ENCODE measurements at places on chromosomes 2 and 18. TPM values are rescaled to one million over a fixed set of nuclear protein-coding genes. Genes with fewer than 3 reads are reported as not detected.
A peak's percentile ranks its signal among the peaks of the same experiment; 100 is the strongest.

LNPK gene
- polyA plus RNA-seq: 11.7 TPM

NPPC gene
- polyA plus RNA-seq: 1.8 TPM

FSIP2 gene
- 1.9 TPM for polyA plus RNA-seq

TLK1 gene
- polyA plus RNA-seq: 13.0 TPM

CDK5R2 gene
- polyA plus RNA-seq: not detected

MDH1B gene
- 0.35 TPM for polyA plus RNA-seq

ZEB2 gene
- polyA plus RNA-seq: 17.2 TPM

THOC1 gene
- polyA plus RNA-seq: 28.9 TPM

DNA sequence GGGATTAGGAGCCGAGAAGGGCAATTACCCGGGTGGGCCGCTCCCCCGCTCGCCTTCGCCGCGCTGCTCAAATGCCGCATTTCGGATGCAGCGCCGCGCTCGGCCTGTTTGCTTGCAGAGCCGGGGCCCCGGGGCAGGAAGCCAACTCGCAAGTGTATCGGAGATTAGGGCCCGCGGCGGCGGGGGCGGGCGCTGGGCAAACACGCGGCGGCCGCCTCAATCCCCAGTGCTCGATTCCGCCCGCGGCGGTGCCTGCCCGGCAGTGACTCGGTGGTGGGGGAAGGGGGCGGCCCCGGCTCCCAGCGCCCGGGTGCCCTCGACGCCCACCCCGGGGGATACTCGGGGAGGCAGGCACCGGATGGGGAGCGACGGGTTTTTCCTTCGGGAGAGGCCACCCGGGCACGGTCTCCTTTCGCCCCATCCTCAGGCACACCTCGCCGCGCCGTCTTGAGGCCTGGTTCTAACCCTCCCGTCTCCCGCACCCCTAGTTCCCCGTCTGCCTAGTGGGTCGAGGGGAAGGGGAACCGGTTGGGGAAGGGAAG lies 26.6 kb upstream of the NOTO start:
- DNase-seq: peak; percentile 83

- DNase-seq: no peak
Measured at GRCh38 chr2:138028538-138028937, 64.3 kb downstream of the HNMT start.

- no peak for DNase-seq
Measured at GRCh38 chr18:54330768-54331548, 26.7 kb downstream of the STARD6 start.

DNA sequence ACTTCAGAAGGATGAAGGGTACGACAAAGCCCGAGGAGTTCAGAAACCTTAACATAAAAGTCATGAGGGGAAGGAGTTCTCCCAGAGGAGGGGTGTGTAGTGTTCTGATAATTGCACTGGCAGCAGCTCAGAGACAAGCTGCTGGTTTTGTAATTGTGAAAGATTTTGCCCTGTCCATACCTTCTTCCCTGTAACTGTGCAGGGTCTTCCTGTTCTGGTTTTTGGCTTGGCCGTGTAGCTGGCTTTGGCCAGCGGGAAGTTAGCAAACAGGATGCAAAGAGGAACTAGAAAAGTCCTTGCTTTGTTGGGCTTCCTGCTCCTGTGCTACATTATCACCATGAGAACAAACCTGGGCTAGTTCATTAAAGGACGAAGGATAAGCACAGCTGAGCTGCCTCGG lies 160.8 kb downstream of the LPIN1 start:
- DNase-seq: no peak

DNA sequence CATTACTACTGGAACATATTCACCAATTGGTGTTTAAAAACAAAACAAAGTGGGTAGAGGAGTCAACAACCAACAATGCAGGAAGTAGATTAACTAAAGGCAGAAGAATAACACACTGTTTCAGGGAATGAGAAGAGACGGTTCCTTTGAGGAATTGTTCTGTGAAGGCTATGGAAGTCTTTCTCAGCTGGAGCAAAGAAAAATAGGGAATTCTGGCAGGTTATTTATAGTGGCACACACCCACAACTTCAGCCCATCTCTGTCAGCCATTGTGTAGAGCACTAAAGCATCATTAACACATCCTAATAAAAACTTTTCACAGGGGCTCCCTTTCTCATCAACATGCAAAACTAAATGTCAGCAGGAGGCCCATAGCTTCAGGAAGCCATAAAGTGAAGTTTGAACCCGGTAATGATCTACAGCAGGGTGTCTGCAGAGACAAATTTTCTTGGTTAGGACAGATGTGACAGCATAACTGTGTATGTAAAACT lies 113.6 kb downstream of the CDH2 start:
- no peak for DNase-seq

- DNase-seq: no peak
Measured at GRCh38 chr2:216029416-216030129, 16.2 kb upstream of the MREG start.

GRCh38 chr2:140863713-140864112 lies 1267.1 kb downstream of the LRP1B start:
- DNase-seq: peak; percentile 62
